Melanocyte of skin (primary cell): ENCODE measurements at places on chromosomes 16 and 17. TPM values are rescaled to one million over a fixed set of nuclear protein-coding genes. Genes with fewer than 3 reads are reported as not detected.

ADAP2 gene
- under 0.01 TPM in 1 of 2 replicates, not detected in the other for total RNA-seq

MT4 gene
- total RNA-seq: not detected in 2 replicates

CLDN6 gene
- not detected in 2 replicates for total RNA-seq

SOST gene
- total RNA-seq: not detected in 2 replicates

VASN gene
- total RNA-seq: 20.4 and 28.9 TPM in 2 replicates

CFAP52 gene
- total RNA-seq: not detected in 2 replicates

MEIOC gene
- total RNA-seq: 0.33 and 0.77 TPM in 2 replicates

CHD9 gene
- total RNA-seq: 64.4 and 84.7 TPM in 2 replicates

STRADA gene
- 34.3 and 40.9 TPM in 2 replicates for total RNA-seq

TTC19 gene
- total RNA-seq: 42.7 and 83.2 TPM in 2 replicates

UNC13D gene
- 1.1 and 1.4 TPM in 2 replicates for total RNA-seq

DNAH3 gene
- total RNA-seq: not detected in 2 replicates

FOXN1 gene
- total RNA-seq: not detected in 2 replicates

ANKRD40 gene
- total RNA-seq: 47.1 and 69.4 TPM in 2 replicates

MMP28 gene
- not detected in 2 replicates for total RNA-seq

SLC16A13 gene
- total RNA-seq: 1.4 and 1.8 TPM in 2 replicates

CDRT4 gene
- 0.67 TPM in 1 of 2 replicates, not detected in the other for total RNA-seq

KRTAP4-9 gene
- not detected in 2 replicates for total RNA-seq

TSPAN10 gene
- 121 and 150 TPM in 2 replicates for total RNA-seq

PNMT gene
- total RNA-seq: not detected in 2 replicates

ADAD2 gene
- total RNA-seq: not detected in 2 replicates

RTN4RL1 gene
- 0.15 and 0.67 TPM in 2 replicates for total RNA-seq

OVCA2 gene
- total RNA-seq: 75.9 and 79.1 TPM in 2 replicates

COL1A1 gene
- total RNA-seq: 2.1 and 62.5 TPM in 2 replicates

NPIPB6 gene
- not detected in 2 replicates for total RNA-seq

PRAC1 gene
- total RNA-seq: not detected in 2 replicates

PLA2G10 gene
- not detected in 2 replicates for total RNA-seq

NOTUM gene
- not detected in 2 replicates for total RNA-seq

DECR2 gene
- total RNA-seq: 17.1 and 22.0 TPM in 2 replicates

TTYH2 gene
- total RNA-seq: 88.0 and 96.7 TPM in 2 replicates

PPM1D gene
- 13.3 and 16.8 TPM in 2 replicates for total RNA-seq

TAT gene
- not detected in 2 replicates for total RNA-seq

CORO6 gene
- 1.4 and 1.8 TPM in 2 replicates for total RNA-seq

PEX12 gene
- total RNA-seq: 2.7 and 4.9 TPM in 2 replicates

OTOP2 gene
- not detected in 2 replicates for total RNA-seq

C17orf78 gene
- total RNA-seq: not detected in 2 replicates

GABARAPL2 gene
- total RNA-seq: 33.6 and 36.6 TPM in 2 replicates

KRT222 gene
- total RNA-seq: 0.77 TPM in 1 of 2 replicates, not detected in the other

P4HB gene
- 481 and 503 TPM in 2 replicates for total RNA-seq

SALL1 gene
- not detected in 2 replicates for total RNA-seq

TBC1D3C gene
- 0.36 TPM in 1 of 2 replicates, not detected in the other for total RNA-seq

SULT1A2 gene
- total RNA-seq: not detected in 2 replicates

ITGB4 gene
- total RNA-seq: under 0.01 and 0.69 TPM in 2 replicates

AIPL1 gene
- total RNA-seq: 0.34 TPM in 1 of 2 replicates, not detected in the other

PPP1R27 gene
- not detected in 2 replicates for total RNA-seq

CCL15 gene
- not detected in 2 replicates for total RNA-seq

CD19 gene
- total RNA-seq: 0.34 and 0.36 TPM in 2 replicates

HCRT gene
- total RNA-seq: not detected in 2 replicates

ZSCAN10 gene
- not detected in 2 replicates for total RNA-seq

HSF5 gene
- total RNA-seq: under 0.01 TPM in 1 of 2 replicates, not detected in the other

CD300LF gene
- not detected in 2 replicates for total RNA-seq

ZNF23 gene
- total RNA-seq: 4.7 and 4.8 TPM in 2 replicates

CCL7 gene
- not detected in 2 replicates for total RNA-seq

TP53TG3 gene
- 0.34 and 0.36 TPM in 2 replicates for total RNA-seq

FZD2 gene
- 2.8 and 3.3 TPM in 2 replicates for total RNA-seq

IL32 gene
- 1.1 and 6.2 TPM in 2 replicates for total RNA-seq

KRT28 gene
- not detected in 2 replicates for total RNA-seq

ARL17A gene
- total RNA-seq: 3.4 and 15.3 TPM in 2 replicates

TMEM100 gene
- total RNA-seq: 0.36 TPM in 1 of 2 replicates, not detected in the other

KSR1 gene
- total RNA-seq: 3.8 and 9.8 TPM in 2 replicates
